NCI-H1930 (cell line): ENCODE measurements at places on chromosomes 1 and 21.

GRCh38 chr1:46362158-46362557, 21.6 kb downstream of the NSUN4 start:
- DNase-seq: no peak

DNA sequence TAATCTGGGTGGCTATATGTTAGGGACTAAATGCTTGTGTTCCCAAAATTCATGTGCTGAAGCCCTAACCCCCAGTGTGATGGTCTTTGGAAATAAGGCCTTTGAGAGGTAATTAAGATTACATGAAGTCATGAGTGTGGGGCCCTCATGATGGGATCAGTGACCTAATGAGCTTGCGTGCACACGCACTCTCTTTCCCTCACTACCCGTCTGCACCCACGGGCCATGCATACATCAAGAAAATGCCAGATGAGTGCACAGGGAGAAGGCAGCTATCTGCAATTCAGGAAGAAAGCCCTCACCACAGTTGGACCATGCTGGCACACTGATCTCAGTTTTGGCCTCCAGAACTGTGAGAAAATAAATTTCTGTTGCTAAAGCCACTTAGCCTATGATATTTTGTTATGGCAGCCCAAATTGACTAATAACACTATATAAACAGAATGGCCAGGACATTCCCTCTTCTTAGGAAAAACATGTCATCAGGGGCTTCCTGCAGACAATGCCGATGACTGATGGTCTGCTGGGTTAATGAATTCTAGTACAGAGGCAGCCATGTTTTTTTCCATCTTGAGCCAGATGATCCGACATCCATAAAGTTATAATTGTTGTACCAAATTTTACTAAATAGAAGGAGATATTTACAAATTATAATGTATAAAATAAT, 18.1 kb upstream of the MYOG start:
- DNase-seq: no peak

- DNase-seq: no peak
Observed at GRCh38 chr1:229015806-229016205, 255.1 kb upstream of the RAB4A start.

- no peak for DNase-seq
Observed at GRCh38 chr1:17273096-17273495, 24.2 kb downstream of the PADI3 start.

- no peak for DNase-seq
Observed at GRCh38 chr21:17467392-17467791, 45.5 kb upstream of the CXADR start.

GRCh38 chr1:94828251-94828650, 8.1 kb downstream of the SLC44A3 start:
- no peak for DNase-seq

DNA sequence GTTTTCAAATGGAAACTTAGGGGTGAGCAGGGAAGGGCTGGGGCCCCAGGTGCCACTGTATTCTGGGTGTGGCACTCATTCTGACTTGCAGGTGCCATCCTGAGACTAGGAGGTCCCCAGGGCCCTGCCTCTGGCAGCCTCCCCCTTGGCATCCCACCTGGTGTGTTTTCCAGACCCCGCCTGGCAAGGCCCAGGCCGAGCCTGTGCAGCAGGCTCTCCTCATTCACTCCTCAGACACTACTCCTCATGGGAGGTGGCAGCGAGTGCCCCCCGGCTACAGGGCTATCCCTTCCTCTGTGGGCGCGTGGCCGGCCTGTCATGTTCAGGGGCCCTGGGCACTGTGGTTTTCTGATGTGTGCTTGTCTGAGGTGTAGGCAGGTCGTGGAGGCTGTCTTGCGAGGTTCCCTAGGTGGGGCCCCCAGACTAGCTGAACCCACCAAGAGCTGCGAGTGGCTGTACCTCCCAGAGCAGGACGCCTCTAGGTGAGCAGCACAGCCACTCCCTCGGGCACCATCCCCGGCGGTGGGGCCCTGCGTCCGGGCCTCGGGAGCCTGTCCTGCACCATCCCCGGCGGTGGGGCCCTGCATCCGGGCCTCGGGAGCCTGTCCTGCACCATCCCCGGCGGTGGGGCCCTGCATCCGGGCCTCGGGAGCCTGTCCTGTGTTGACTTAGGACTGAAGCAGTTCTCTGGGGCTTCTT, 13.2 kb downstream of the SLX9 start:
- DNase-seq: no peak

GRCh38 chr1:220226752-220227151, 45.5 kb downstream of the RAB3GAP2 start:
- no peak for DNase-seq

- no peak for DNase-seq
Observed at GRCh38 chr1:195325181-195325580, 1283.1 kb downstream of the KCNT2 start.

- DNase-seq: no peak
Observed at GRCh38 chr1:11794446-11795237, 11.1 kb downstream of the MTHFR start.

DNA sequence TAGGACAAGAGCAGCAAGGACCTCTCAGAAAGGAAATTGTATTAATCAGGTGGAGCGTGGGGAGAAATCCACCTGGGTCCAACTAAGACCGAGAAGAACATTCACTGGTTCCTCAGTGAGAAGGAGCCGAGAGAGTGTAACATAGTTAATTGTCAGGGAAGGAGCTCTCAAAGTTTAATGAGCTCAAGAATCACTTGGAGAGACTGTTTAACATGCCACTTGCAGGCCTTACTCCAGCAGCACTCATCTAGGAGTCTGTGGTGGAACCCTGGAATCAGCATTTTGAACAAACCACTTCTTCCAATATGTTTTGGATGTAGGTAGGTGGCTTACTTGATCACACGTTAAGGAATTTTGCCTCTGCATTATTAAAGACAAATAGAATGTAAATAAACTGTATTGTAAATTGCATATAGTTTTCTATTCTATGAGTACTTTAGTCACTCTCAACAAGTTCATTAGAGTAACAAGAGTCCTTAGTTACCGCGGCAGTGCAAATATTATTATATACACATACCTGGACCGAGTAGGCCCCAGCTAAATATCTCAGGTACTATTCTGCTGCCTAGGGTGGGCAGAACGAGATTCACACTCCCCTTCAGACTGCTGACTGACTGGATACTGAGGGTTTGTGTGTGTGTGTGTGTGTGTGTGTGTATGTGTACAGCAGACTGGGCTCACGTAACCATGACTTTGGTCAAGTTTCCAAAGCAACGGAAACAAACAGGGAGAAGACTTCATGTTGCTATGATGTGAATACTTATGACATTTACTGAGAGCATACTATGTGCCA, 203.2 kb upstream of the USP24 start:
- no peak for DNase-seq

DNA sequence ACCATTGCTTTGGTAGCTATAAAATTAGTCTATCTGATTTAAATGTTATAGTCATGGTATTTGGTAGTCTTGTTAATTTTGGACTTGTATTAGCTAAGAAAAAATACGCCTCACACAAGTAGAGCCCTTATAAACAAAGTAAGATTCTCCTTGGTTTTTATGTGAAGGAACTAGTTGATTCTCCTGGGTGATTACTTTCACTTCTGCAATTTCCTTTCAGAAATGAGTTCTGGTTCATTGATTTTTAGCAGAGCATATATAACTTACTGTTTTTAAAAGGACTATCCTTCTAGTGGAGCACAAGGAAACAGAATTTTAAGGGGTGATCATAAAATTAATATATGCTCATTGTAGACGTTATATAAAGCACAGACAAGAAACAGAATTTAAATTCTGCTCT, 120.1 kb downstream of the BACH1 start:
- DNase-seq: no peak

DNA sequence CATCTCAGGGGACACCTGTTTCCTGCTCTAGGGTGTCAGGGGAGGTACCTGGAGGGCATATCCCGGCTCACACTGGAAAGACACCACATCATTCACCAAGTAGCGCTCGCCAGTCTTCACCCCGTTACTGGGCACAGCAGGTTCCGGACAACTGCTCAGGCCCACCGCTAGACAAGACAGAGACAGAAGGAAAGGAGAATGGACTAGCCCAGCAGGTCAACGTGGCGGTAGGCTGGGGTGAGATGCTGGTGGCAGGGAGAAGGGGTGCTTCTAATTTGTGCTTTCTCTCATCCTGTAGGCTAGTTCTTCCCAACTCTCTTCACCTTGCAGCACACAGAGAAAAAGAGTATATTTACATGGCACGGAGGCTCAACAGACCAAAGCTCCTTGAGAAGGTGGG, 145.0 kb downstream of the ZSCAN20 start:
- DNase-seq: no peak

DNA sequence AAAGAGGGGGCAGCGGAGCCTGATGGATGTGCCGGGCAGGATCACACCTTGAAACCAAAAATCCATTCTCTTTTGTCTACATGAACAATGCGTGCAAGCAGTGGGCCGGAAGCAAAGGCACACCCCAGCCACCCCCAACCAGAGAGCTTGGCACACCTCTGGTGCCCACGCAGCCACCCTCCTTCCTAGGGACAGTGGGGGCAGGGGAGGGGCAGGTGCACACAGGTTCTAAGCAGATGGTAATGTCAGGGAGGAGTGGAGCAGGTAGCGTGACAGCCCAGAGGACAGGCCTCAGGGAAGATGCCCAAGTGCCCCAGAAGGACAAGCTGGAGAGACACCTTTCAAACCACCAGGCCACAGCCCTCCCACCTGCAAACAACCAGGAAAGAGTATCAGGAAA, 36.5 kb downstream of the SYF2 start:
- no peak for DNase-seq

DNA sequence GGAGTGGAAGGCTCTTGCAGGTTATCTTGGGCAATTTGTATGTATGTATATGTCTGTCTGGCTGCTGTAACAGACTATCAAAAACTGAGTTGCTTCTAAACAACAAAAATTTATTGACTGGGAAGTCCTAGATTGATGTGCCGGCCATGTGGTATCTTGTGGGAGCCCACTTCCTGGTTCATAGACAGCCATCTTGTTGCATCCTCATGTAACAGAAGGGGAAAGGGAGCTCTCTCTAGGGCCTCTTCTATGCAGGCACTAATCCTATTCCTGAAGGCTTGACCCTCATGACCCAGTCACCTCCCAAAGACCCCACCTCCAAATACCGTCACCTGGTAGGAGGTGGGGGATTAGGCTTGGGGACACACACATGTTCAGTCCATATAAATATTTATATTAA, 9.2 kb downstream of the GIPC2 start:
- no peak for DNase-seq

GRCh38 chr21:32468681-32469111, 56.2 kb downstream of the EVA1C start:
- DNase-seq: no peak

- peak; percentile 1 for DNase-seq
Observed at GRCh38 chr21:18041012-18041411, 203.6 kb upstream of the CHODL start.

- no peak for DNase-seq
Observed at GRCh38 chr1:117598489-117598888, 7.4 kb upstream of the TENT5C start.

- no peak for DNase-seq
Observed at GRCh38 chr21:26119906-26120305, 50.7 kb downstream of the APP start.

- no peak for DNase-seq
Observed at GRCh38 chr21:24275616-24276015, 1331.7 kb downstream of the MRPL39 start.

DNA sequence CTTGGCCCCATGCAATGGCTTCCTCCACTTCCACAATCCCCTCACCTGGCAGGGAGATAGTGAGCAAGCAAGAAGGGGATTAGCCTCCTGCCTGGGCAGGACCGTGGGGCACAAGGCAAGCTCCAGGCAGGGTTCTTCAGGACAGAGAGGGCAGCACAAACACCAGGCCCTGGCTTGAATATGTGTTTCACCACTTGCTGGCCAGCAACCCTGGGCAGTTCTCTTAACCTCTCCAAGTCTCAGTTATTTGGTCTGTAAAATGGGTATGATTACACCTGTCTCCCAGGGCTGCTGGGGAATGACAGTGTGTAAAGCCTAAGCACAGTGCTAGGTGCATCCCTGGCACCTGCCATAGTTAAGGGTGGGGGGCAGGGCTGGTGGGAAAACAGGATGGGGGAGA, 31.9 kb downstream of the H3-3A start:
- DNase-seq: no peak

DNA sequence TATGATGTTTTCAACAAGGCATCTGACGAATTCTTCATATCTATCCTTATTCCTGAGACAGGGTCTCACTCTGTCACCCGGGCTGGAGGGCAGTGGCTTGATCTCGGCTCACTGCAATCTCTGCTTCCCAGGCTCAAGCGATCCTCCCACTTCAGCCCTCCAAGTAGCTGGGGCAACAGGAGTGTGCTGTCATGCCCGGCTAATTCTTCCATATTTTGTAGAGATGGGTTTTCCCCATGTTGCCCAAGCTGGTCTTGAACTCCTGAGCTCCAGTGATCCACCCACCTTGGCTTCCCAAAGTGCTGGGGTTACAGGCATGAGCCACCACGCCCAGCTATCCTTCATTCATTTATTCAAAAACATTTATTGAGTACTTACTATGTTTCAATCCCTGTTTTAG, 8.0 kb downstream of the YY1AP1 start:
- DNase-seq: no peak

- no peak for DNase-seq
Observed at GRCh38 chr1:222065234-222065633, 323.3 kb upstream of the DUSP10 start.

DNA sequence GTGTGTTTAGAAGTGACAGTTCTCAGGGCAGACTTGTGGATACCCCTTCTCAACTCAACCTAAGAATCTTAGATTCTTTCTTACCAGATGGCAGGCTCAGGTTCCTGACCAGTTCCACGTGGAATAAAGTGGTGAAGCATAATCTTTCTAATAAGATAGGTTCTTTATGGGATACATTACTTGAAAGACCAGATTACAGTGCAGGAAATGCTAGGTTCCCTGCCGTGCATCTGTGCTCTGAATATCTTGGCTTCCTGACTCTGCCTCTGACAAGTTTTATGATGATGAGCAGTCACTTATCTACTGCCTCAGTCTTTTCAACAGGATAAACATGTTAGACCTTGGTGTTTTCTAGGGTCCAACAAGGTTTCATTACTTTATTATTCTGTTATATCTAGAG, 207.9 kb upstream of the CACYBP start:
- DNase-seq: no peak

DNA sequence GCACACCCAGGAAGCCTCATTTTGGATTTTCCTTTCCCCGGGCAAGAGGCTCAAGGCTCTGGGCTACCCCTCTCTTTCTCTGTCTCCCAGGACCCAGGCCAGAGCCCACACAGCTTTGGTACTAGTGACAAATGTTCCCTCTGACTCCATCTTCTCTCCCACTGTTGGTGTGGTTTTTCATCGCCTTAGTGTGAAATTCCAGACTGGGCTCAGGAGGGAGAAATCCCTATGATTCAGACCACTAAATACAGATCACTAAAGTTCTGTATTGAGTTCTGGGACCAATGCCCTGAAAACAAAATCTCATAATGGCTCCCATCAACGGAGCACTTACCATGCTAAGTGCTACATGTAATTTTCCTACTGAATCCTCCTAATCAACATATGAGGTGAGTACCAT, 26.1 kb downstream of the IQGAP3 start:
- no peak for DNase-seq

- no peak for DNase-seq
Observed at GRCh38 chr1:207908107-207908734, 2.7 kb downstream of the CD34 start.
